ENCODE measurements at places on chromosomes 5 and 9. TPM values are rescaled to one million over a fixed set of nuclear protein-coding genes. Genes with fewer than 3 reads are reported as not detected.

Gene FCN1
- not detected for total RNA-seq

Gene ADAMTS2
- 29.2 TPM for total RNA-seq

Gene SLC6A18
- not detected for total RNA-seq

Gene WNT8A
- not detected for total RNA-seq

Gene CARTPT
- not detected for total RNA-seq

Gene DOCK8
- 0.24 TPM for total RNA-seq

Gene MTRR
- 29.5 TPM for total RNA-seq

Gene OR1J2
- total RNA-seq, result not detected

Gene CA9
- 6.7 TPM for total RNA-seq

Gene SLC36A3
- not detected for total RNA-seq

Gene GRXCR2
- total RNA-seq, result not detected

Gene RASEF
- 0.39 TPM for total RNA-seq
